ENCODE measurements at places on chromosomes 6 and 20.
A peak's percentile ranks its signal among the peaks of the same experiment; 100 is the strongest.

DNA sequence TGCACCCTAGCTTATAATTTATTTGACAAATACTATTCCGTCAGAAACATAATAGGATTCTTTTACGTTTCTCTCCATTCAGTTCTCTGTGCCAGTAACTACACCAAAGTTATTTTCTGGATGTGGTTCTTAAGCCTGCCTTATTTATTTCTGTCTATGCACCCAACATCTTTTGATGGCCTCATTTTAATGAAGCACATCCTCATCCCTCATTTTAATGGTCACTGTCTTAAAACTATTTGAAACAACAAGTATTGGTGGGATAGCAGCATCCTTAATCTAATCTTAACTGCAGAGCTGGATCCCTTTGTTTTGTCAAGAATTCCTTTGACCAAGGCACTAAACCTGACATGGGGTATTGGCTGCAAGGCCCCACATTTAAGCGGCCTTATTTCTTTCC, 11.0 kb downstream of the FAM135A start:
- no peak for DNase-seq

DNA sequence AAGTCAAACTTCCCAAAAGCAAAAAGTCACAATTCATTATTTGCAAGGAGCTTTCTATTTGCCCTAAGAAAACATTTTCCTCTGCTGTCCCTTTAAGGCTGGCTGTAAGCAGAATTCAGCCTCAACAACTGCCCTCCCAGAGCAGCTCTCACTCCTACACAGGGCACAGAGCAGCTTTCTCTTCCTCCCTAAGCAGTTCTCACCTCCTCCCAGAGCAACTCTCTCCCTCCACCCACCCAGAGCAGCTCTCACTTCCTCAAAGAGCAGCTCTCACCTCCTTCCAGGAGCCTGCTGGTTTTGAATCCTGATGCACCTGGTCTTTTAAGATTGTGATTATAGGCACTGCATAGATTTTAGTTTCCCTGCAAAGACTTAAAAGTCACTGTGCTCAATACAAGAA, 120.6 kb upstream of the TMEM181 start:
- DNase-seq: no peak

DNA sequence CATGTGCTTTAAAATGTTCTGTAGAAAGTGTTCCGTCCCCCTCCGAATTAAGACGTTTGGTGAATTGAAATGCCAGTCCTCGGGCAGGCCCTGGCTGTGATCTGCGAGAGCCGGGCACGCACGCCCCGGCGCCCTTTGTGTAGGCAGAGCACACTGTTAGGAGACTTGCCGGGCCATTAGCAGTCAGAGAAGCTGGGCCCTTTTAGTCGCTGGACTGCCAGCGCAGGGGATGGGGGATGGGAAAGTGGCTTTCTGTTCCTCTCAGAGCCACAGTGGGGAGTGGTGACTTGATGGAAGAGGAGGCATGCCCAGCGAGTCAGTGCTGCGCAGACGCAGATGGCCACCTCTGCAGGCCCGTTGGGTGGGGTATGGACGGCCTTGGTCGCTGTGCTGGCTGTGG, 2.2 kb downstream of the PPP1R3G start:
- DNase-seq: no peak

GRCh38 chr20:60352017-60352416, 393.8 kb downstream of the CDH26 start:
- no peak for DNase-seq

DNA sequence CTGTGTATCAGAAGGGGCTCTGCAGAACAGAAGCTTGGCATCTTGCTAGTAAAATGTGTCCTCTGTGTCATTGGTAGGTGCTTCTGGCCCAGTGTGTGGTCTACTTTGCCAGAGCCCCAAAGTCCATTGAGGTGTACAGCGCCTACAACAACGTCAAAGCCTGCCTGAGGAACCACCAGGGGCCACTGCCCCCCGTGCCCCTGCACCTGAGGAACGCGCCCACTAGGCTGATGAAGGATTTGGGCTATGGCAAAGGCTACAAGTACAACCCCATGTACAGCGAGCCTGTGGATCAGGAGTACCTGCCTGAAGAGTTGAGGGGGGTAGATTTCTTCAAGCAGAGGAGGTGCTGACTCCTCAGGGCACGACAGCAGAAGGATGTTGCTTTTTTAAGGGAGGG, 19.7 kb downstream of the WRNIP1 start:
- no peak for DNase-seq

DNA sequence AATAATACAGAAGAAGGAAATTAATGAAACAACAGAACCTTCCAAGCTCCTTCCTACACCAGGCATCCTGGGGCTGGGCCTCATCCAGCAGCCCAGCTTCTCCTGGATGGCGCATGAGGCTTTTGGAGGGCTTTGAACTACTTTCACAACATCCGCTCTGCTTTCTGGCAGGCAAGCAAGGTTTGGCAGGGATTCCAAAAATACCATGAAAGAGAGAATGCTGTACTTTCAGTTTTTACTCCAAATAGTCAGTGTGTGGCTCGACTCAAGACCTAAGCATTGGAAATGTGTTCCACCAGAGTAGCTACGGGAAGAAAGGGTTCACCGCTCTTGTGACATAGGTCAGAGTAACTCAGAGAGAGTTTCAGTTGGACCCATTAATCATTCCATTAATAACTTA, 125.4 kb downstream of the OPRM1 start:
- DNase-seq: peak; percentile 74

GRCh38 chr6:24761193-24761835, 13.4 kb upstream of the GMNN start:
- no peak for DNase-seq

DNA sequence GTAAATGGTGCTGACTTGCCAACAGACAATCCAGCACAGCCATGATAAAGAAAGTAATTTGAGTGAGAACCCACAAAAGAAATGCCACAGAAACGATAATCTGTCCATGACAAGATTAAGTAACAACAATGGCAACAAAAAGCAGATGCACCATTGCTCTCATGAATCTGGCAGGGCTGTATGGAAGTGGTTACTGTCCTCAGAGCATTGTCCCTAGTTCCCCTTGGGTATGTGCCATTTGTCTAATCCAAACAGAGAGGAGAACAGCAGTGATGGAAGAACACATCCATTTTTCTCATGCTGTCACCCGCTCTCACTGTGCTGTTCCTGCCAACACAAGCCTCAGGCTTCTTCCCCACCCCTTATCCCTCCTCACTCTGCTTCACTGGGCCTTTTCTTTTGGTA, 65.8 kb downstream of the REV3L start:
- DNase-seq: no peak

GRCh38 chr20:61135968-61136367, 116.1 kb upstream of the CDH4 start:
- no peak for DNase-seq

- peak; percentile 75 for DNase-seq
Observed at GRCh38 chr6:140178935-140179334, 804.5 kb upstream of the CITED2 start.

DNA sequence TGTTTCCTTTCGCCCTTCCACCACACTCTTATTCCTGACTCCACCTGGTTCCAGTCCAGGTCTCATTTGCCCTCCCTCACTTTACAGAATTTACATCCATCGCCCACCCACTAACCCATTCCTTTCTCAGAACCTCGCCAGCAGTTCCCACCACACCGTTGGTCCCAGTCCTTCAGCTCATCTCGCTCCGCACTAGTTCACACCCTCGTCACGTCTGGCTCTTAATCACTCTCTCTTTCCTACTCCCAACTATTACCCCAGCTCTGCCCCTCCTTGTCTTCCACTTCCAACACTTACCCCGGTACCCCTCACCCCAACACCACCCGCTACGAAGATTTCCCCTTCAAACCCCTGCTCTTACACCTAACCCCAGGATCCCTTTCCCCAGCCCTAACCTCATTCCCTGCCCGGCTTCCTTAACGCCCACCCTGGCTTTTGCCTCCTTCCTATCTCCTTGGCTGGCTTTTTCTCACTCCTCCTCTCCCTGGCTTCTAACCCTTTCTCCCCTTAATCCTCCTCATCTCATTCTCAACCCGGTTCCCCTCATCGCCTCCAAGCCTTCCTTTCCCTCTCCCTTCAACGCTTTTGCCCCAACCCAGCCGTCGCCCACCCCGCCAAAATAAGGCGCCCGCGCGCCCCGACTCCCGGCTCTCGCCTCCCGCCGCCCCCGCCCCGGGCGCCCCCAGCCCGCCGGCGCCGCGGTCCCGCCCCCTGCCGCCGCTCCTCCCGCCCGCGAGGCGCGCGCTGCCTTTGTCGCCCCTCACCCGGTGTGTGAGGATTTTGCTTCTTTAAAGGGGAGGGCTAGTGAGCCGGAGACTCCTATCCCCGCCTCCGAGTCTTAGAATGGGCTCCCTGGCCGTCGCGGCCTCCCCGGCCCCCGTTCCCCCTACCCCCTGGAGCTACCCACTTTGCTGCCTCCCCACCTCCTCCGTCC, 542 bp downstream of the USP49 start:
- no peak for DNase-seq

DNA sequence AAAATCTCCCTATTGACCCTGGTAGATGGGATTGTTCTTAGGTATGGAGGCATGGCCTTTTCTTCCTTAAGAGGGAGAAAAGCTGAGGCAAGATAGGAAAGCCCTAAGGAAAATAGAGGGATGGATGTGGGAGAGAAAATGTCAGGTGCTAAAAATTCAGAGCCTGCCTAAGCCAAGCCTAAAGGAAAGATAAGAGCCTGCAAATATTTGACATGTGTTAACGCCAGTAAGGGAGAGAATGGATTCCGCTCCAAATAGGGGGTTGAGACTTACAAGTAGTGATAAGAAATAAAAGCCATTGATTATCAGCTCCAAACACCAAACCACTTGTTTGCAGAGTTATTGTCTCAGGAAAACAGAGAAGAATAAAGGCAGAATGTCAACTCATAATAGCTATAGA, 533.6 kb downstream of the PTPRT start:
- DNase-seq: no peak

DNA sequence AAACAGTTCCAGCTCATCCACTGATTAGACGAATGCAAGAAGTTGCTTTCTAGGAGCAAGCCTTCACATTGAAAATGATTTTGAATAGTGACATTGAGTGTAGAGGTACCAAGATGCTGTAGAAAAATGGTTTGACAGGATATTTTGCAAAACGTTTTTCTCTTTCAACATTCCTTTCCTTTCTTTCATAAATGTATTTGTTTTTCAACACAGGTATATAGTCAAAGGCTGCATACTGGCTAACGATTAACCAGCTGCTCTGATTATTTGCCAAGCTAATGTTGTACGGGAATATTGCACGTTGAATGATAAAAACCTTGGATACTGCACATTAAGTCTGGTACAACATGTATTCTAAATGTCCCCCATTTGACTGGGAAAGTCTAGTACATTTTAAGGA, 78.8 kb upstream of the TENT5A start:
- no peak for DNase-seq

DNA sequence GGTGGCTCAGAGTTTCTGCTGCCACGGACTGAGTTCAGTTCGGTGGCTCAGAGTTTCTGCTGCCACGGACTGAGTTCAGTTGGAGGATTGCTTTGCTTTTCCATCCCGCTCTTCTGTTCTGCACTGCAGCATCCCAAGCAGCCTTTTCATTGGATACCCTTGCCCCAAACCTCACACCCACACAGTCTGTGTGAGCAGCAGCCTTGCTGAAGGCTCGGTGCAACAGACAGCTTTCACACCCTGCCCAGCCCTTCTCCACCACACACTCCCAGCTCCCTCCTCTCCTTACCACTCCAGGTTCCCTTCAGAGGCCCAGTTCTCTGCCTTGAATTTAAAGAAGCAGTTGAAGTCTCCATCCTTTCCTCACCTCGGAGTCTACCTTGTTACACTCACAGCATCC, 52.5 kb upstream of the CHD6 start:
- no peak for DNase-seq

DNA sequence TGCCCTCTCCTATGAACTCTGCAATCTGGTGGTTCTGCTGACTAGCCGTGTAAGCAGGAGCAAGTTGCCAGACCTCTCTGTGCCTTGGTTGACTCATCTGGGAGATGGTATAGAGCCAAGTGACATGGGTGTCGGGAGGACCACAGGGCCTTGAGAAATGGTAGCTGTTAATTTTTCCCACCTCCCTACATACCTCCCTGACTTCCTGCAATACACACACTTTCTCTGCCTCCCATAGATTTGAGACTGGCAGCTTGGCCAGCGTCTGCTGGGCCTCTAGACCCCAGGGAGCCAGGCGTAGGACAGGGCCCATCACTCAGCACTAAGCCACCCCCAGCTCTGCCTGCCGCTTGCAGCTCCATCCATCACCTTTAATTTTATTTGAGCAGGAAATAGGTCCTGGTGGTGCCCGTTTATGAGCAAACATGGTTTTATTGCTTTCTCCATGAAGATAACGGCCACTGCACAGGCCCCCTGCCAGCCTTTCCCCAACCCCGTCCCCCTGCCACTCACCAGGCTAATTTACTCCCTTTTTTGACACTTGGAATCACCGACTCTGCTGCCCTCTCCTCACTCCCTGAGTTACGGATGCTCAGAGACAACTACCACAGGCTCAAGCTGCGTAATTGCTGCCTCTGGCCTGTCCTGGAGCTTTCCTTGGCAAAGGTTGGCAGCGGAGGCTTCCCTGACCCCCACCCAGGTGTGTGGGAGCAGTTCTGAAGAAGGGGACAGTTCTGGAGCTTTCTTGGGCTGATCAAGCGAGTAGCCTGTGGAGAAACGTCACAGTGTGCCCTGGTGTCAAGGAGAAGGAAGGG, 11.1 kb downstream of the GLP1R start:
- no peak for DNase-seq

DNA sequence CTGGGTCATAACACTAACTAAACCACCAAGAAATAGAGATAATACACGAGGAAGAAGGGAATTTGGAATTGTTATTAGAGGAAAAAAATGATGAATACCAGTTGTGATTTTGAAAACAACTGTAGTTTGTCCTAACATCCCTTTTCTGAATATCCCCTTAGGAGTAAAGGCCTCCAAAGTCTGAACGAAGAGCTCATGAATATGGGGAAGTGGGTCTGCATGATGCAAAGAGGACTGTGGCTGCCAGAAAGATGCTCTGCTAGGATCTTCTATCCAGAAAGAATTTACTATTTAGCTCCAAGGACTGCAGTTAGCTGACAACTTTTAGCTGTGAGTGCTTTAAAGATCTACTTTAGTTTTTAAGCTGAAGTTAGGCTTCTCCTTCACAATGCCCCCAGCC, 308.8 kb upstream of the HS3ST5 start:
- no peak for DNase-seq

DNA sequence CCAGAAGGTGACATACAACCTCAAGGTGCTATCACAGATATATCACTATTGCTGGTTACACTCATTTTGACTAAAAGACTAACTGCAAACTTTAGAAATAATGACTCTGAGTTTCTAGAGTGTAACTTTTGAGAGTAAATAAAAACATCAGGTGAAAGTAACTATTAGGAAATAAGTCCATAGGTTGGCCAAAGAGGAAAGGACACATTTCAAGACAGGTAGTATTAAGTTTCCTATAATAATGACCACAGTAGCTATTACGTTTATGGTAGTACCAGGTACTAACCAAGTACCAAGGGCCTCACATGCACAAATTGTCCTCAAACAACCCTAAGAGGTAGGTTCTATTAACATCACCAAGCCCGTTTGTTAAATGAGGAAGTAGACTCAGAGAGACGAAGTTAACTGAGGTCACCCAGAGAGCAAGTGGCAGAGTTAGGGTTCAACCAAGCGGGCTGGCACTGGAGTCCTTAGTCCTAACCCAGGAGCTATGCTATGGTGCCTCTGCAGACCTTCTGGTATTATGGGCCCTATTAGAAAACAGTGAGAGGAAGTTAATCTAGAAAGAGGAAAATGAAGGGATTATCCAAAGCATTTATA, 36.8 kb downstream of the HEBP2 start:
- DNase-seq: no peak
